ENCODE measurements at places on chromosomes 3 and 15.

DNA sequence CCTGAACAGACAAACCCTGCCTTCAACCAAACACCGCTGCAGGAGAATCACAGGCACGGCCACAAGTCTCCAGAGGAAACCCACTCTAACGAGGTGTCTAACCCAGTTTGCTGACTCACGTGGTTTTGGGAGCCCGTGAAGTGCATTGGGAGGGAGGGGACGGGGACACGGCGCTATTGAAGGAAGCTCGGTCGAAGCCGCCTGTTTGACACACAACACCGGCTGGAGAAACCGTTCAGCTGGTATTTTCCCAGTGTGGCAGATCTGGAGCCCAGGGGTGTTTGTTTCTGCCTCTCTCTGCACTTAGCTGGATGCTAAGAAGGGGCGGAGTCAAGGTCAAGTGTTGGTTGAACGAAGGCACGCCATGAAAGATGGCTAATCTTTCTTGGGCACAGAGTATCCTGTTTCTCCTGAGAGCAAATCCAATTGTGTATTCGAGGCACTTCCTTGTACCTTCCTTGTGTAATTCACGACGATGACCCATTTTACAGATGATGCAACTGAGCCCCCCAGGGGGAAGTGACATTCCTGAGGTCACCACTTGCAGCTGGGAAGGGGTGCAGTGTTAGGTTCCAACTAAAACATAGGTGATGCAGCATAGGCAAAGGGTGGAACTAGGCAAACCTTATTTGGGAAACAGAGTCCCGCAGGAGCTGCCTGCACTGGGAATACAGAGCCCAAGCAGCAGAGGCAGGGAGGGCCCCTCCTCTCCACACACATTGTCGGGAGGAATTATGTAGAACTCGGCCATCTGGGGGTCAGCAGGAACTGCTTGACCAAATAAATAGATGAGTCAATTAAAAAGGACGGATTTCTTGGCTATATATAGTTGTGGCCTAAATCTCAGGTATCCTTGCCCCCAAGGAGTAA lies 22.5 kb downstream of the SLC6A6 start:
- DNase-seq: no peak

DNA sequence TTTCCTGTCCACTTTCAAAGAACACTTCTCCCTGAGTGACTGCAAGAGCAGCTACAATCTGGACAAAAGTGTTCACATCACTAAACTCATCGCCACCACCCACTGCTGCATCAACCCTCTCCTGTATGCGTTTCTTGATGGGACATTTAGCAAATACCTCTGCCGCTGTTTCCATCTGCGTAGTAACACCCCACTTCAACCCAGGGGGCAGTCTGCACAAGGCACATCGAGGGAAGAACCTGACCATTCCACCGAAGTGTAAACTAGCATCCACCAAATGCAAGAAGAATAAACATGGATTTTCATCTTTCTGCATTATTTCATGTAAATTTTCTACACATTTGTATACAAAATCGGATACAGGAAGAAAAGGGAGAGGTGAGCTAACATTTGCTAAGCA lies 1.8 kb downstream of the CCRL2 start:
- no peak for DNase-seq

DNA sequence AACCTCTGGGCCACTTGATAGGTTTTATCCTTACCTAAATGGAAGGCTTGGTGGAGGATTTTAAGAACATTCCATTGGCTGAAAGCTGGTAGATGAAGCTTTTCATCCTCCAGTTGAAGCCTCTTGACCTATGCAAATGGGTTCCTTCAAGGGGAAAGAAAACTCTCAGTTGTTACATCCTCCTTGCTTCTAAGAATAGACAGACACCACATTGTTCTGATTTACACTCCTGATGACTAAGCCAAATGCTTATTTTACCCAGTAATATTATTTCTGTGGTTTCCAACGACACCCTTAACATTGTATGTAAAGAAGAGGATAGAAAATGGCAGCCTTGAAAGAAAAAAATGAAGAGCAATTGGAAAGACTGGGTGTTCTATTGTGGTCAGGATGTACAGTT lies 480.5 kb downstream of the OTOL1 start:
- DNase-seq: no peak

DNA sequence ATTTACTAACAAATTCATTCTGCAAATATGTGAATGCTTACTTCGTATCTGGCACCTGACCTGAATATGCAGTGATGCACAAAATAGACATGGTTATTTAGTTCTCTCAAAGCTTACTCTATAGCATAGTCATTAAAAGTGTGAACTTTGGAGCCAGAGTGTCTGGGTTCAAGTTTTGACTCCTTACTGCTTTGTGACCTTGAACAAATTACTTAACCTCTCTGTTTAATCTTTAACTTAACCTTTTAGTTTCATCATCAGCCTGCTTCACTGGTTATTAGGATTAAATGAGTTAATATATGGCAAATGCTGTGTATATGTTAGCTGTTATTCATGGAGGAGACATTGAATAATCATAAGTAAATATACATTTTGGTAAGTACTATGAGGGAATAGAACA lies 12.1 kb upstream of the MGA start:
- no peak for DNase-seq

DNA sequence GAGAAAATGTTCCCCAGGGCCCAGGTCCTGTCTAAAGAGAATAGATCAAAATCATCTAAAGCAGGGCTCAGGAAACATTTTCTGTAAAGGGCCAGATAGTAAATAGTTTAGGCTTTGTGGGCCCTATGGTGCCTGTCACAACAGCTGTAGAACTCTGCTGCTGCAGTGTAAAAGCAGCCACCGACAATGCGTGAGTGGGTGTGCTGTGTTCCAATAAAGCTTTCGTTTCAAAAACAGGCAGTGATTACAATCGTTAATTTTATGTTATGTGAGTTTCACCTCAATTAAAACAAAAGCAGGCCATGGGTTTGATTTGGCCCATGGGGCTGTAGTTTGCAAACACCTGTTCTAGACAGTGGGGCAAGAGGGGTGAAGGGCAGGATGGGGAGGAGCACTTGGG lies 12.5 kb upstream of the HEG1 start:
- DNase-seq: no peak

DNA sequence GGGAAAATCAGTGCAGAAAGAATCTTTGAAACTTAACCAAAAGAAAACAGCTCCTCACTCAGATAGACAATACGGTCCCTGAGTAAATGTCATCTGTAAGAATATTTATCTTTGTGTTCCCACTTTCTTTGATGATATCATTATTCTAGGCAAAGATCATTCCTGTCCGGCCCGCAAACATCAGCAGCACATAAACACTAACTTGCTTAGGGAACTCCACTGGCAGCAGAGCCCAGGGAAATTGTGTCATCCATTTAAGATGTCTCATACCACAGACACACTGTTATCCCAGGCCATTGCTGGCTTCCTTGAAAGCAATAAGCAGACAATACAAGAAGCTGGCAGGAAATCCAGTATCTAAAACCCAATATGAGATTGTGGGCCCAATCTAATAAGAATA lies 20.1 kb upstream of the CD96 start:
- DNase-seq: no peak

DNA sequence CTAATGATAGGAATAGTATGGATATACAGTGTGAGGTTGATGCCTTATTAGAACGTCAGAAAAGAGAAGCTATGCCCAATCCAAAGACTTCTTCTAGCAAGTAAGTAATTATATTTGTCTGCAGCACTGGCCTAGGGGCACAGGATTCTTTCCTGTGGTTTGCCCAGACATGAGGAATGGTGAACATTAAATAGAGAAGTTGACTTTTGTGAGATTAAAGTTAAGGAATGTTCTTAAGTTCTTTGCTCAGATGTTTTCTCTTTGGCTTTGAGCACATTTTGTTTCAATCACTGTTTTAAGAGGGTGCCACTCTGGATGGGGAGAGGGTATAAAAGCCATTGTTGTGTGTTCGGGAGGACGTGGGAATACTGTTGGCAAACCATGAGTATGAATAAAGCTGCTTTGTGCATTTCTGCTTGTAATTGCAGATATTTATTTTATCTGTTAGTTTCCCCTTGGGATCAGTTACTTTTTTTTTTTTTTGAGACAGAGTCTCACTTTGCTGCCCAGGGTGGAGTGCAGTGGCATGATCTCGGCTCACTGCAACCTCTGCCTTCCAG lies 8.3 kb downstream of the KIF23 start:
- DNase-seq: no peak

DNA sequence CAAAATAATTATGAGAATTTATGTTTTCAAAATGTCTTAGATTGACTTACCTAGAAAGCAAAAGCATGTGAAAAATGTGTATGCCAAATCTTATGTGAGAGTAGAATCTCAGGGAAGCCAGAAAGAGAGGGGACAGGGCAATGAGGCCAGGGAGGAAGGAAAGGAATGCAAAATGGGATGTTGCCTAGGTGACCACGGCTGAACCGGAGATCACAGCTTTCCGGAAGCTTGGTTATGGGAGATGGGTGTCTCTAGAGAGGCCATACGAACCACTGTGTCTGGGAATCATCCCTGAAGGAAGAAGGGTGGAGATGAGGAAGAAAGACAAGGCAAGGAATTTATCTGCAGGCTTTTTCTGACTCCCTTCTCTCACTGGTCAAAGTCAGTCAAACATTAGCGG lies 76.0 kb downstream of the SUCLG2 start:
- DNase-seq: no peak
